ENCODE measurements at places on chromosomes 5 and 9.

- peak; percentile 51 for DNase-seq
Observed at GRCh38 chr5:161547406-161547737, 847 bp upstream of the GABRB2 start.

- DNase-seq, result no peak
Observed at GRCh38 chr9:81969971-81970370, 18.6 kb upstream of the SPATA31D1 start.

DNA sequence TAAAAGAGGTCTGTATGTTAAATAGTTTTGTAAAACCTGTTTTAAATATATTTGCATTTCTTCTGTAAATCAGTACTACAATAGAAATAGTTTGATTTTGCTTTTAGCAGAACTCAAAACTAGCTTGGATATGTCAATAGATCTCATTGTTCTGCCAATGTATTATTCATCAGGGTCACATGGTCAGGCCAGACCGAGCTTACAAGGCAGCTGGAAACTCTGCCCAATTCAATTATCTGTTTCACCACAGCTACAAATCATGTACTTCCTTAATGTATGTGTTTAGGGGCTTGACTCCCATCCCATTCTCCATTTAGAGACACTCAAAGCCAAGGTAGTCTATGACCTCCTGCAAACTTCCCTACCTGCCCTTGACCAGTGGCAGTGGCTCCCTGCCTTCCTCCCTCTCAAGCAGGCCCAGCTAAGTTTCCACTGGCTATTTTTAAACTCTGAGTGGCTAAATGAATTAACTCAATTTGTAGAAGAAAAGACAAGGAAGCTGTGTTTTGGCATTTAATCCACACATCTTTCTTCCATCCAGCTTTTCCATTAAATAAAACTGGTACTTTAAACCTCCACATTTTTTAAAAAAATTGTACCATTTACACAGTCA is 46.4 kb upstream of the SELENOP start:
- no peak for DNase-seq

- DNase-seq, result no peak
Observed at GRCh38 chr9:32220750-32221149, 163.7 kb upstream of the ACO1 start.

- no peak for DNase-seq
Observed at GRCh38 chr9:134057307-134057657, 10.5 kb downstream of the BRD3 start.

- no peak for DNase-seq
Observed at GRCh38 chr9:107948086-107948485, 458.5 kb upstream of the KLF4 start.

GRCh38 chr5:103572454-103572853 is 9.9 kb upstream of the NUDT12 start:
- no peak for DNase-seq

DNA sequence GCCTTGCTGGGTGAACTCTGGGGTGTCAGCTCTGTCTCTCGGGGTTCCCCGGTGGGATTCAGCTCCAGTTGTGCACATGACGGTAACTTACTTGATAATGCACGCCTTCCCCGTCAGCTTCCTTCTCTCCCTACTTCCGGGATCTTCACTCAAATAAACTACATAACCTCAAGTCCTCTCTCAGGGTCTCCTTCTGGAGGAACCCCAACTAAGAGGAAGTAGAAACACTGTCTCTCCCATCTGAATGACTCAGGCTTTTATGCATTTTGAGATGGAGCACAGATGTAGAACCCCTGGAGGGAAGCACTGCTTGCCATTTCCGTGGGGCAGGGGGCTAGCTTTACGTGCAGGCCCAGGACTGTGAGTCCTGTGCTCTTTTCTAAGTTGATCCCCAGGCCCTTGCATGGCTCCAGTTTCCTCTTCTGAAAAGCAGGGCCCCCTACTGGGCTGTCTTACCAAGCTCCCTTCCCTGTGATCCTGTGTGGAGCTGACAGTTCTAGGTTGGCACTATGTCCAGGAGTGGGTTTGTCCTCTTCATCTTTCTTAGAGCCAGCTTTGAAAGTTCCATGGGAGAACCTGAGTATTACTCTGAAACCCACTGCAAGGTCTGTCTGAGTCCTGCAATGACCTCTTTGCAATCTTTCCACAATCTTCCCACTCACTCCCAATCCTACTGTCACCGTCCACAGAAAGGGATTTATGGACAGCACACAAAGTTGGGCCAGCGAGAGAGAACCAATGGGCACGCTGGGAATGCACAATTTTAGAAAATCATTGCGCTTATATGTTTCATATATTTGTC is 17.7 kb downstream of the S1PR3 start:
- DNase-seq, result no peak

- no peak for DNase-seq
Observed at GRCh38 chr5:157358871-157359270, 92.9 kb downstream of the CYFIP2 start.

DNA sequence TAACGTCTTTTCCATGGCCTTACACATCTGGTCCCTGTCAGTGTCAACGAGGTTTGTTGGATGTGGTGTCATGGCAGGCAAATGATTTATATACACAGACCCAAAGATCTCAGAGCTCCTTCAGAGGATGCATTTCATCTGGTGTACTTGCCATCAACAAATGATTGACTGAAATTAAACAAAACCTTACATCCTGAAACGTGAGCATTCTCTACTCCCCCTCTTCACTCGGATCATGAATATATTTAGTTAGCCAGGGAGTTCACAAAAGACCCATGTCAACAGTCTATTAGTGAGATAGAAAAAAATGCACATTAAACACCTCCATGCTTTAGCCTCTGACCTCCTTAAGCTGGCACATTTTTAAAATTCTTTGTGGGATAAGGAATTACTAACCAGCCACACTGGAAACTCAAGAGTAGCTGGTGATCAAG is 215.6 kb downstream of the EFNA5 start:
- DNase-seq, result peak; percentile 6

DNA sequence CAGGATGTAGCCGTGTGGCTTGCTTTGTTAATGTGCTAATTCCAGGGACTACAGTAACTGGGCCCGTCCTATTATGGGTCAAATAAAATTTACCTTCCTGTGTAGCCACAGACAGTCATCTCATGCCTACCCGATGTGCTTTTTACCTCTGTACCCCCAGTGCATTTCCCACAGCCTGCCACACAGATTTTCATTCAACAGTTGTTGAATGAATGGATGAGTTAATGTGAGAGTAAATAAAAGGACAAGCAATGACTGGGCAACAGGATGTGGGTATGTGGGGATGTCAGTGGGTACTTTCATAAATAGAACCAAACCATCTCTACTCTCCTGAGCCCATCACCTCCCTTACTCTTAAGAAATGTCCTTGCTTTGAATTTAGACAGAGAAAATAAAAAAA is 441.2 kb upstream of the ZNF462 start:
- no peak for DNase-seq

GRCh38 chr9:80156756-80157472 is 585.1 kb downstream of the TLE4 start:
- peak; percentile 50 for DNase-seq

DNA sequence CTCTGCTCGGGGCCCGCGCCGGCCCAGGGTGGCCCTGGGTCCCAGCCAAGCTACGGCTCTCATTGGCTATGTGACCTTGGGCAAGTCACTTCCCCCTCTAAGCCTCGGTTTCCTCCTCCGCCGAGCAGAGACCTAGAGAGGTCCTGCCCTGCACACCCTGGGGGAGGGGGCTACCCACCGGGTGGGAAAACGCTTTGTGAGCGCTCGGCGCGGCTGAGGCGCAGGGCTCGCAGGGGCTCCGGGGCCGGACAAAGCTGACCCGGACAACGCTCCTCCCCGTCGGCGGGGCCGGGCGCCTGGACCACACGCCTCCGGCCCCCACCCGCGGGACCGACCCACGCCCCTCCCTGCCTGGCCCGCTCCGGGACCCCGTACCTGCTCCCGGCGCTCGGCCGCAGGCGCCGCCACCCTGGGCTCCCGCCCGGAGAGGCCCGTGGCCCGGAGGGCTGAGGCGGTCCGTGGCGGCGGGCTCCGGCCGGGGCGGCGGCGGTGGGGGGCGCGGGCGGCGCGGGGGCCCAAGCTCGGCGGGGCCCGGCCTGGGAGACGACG is 85.7 kb upstream of the MELK start:
- peak; percentile 43 for DNase-seq

DNA sequence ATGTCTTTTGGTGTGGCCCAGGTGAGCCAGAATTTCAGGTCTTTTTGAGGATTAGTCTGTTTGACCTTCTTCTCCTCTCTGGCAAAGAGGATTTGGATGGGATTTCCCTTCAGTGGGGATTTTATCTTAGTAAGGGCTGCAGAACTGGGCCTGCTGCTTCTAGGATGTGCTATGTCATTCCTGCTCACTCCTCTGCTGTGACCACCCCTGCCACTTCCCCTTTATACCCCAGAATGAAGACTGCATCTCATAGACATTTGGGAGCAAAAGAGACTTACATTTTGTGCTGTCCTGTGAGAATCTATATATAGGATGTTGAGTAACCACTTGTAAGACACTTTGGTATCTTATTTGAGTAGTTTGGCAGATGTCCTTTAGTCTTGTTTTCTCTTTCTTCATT is 76.2 kb downstream of the ARHGAP26 start:
- DNase-seq, result no peak

DNA sequence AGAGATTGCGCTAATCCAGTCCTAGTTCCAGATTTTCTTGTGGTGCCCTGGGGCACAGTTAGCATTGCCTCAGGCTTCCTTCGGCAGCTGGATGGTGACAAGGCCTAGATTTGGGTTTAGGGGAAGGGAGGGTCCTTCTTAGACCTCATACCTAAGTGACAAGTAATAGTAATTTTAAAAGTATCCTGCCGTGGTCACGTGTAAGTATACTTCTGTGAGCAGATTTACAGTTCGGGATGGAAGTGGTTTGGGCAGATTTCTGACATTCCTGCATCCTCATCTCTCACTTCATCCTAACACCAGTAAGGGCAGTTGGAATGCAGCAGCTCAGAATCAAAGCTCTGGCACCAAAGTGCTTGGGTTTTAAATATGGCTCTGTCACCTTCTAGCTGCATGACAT is 71.6 kb downstream of the LRRC70 start:
- DNase-seq, result no peak

DNA sequence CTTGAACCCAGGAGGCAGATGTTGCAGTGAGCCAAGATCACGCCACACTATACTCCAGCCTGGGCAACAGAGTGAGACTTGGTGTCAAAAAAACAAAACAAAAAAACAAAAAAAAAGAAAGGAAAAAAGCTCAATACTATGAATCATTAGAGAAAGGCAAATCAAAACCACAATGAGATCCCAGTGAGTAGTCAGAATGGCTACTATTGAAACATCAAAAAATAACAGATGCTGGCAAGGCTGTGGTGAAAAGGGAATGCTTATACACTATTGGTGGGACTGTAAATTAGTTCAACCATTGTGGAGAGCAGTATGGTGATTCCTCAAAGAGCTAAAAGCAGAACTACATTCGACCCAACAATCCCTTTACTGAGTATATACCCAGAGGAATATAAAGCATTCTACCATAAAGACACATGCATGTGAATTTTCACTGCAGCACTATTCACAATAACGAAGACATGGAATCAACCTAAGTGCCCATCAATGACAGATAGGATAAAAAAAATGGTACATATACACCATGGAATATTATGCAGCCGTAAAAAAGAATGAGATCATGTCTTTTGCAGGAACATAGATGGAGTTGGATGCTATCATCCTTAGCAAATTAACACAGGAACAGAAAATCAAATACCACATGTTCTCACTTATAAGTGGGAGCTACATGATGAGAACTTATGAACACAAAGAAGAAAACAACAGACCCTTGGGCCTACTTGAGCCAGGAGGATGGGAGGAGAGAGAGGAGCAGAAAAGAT is 81.9 kb upstream of the ARRDC3 start:
- DNase-seq, result no peak

GRCh38 chr5:111144352-111144930 is 52.3 kb downstream of the WDR36 start:
- no peak for DNase-seq

All from NCI-H1417 (cell line).